Adipose tissue (tissue), 3 donors: ENCODE measurements at places on chromosomes 6 and 20. TPM values are rescaled to one million over a fixed set of nuclear protein-coding genes. Genes with fewer than 3 reads are reported as not detected.

UST gene
- 17.9 TPM for polyA plus RNA-seq

AIF1 gene
- 7.9 TPM for polyA plus RNA-seq

RAD21L1 gene
- not detected for polyA plus RNA-seq

ZSCAN26 gene
- polyA plus RNA-seq: 7.2 TPM

LY6G5C gene
- 3.5 TPM for polyA plus RNA-seq

IL17A gene
- polyA plus RNA-seq: not detected

PLTP gene
- 276 TPM for polyA plus RNA-seq

DSP gene
- polyA plus RNA-seq: 2.0 TPM

OTOR gene
- polyA plus RNA-seq: not detected

DPPA5 gene
- not detected for polyA plus RNA-seq

TGM3 gene
- polyA plus RNA-seq: not detected

PRDM13 gene
- polyA plus RNA-seq: 0.02 TPM

ZNF391 gene
- 1.3 TPM for polyA plus RNA-seq

ZFAND3 gene
- polyA plus RNA-seq: 42.1 TPM

RNGTT gene
- 3.7 TPM for polyA plus RNA-seq

APOM gene
- polyA plus RNA-seq: 3.6 TPM

NKAIN4 gene
- 0.12 TPM for polyA plus RNA-seq

CCR6 gene
- polyA plus RNA-seq: 0.11 TPM

CCN5 gene
- 36.3 TPM for polyA plus RNA-seq

ADGRG6 gene
- polyA plus RNA-seq: 2.8 TPM

FBXL4 gene
- 5.0 TPM for polyA plus RNA-seq

C20orf144 gene
- polyA plus RNA-seq: 0.06 TPM

TNFRSF6B gene
- polyA plus RNA-seq: 9.3 TPM

NOX3 gene
- not detected for polyA plus RNA-seq

IER3 gene
- 45.5 TPM for polyA plus RNA-seq

RUNX2 gene
- 0.13 TPM for polyA plus RNA-seq

FOXA2 gene
- 15.5 TPM for polyA plus RNA-seq

FNDC1 gene
- 0.18 TPM for polyA plus RNA-seq

ELOVL4 gene
- not detected for polyA plus RNA-seq

MACROD2 gene
- 0.56 TPM for polyA plus RNA-seq

PLN gene
- 8.3 TPM for polyA plus RNA-seq

WFDC5 gene
- polyA plus RNA-seq: not detected

BNIP5 gene
- not detected for polyA plus RNA-seq

ENPP5 gene
- polyA plus RNA-seq: 4.1 TPM

RIMS4 gene
- 0.03 TPM for polyA plus RNA-seq

PCNA gene
- 42.5 TPM for polyA plus RNA-seq

MUC22 gene
- polyA plus RNA-seq: not detected

COQ3 gene
- polyA plus RNA-seq: 4.8 TPM

ZNF334 gene
- polyA plus RNA-seq: 1.3 TPM

ESR1 gene
- 1.9 TPM for polyA plus RNA-seq

EYA4 gene
- polyA plus RNA-seq: 0.90 TPM

PAQR8 gene
- polyA plus RNA-seq: 1.0 TPM

PPP1R16B gene
- polyA plus RNA-seq: 2.9 TPM

TPX2 gene
- 0.56 TPM for polyA plus RNA-seq

HS3ST5 gene
- 0.07 TPM for polyA plus RNA-seq

GNMT gene
- polyA plus RNA-seq: 0.34 TPM

TBXT gene
- not detected for polyA plus RNA-seq

SYNCRIP gene
- 48.5 TPM for polyA plus RNA-seq

SYNGAP1 gene
- polyA plus RNA-seq: 16.1 TPM

BPIFB2 gene
- polyA plus RNA-seq: not detected

OPN5 gene
- not detected for polyA plus RNA-seq
